Stimulated activated CD4-positive, alpha-beta T cell treated with anti-CD3 and anti-CD28 coated beads, Interleukin-1b, Interleukin-23, amount 100 ng/mL, for 1 hour (primary cell): ENCODE measurements at places on chromosomes 2 and 18.

- DNase-seq = no peak
Measured at GRCh38 chr2:15827001-15827400, 113.3 kb upstream of the MYCN start.

- DNase-seq = no peak
Measured at GRCh38 chr2:49837561-49838293, 683.4 kb upstream of the FSHR start.

GRCh38 chr2:28399289-28399688 lies 6.6 kb downstream of the FOSL2 start:
- DNase-seq = no peak

DNA sequence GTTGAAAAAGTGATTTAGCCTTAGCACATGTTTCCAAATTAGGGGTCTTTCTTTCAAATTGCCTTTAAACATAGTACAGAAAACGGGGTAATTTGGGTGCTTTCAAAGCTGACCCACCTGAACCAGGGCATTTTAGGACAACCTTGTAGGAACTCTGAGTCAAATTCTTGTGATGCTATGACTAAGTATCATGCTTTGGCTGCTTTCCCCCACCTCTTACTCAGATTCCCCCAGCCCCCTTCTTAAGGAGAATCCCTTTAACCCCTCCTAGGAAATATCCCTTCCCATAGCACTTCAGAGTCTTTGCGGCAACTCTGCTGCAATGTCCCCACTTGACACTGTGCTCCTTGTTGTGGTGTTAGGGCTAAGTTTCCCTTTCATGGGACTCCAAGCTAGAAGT lies 18.6 kb upstream of the KLF7 start:
- no peak for DNase-seq

GRCh38 chr2:218387369-218388194 lies 5.5 kb downstream of the SLC11A1 start:
- DNase-seq = no peak

GRCh38 chr2:236352761-236353593 lies 88.8 kb upstream of the ASB18 start:
- DNase-seq = no peak

GRCh38 chr2:85778646-85779379 lies 25.0 kb downstream of the ATOH8 start:
- no peak for DNase-seq

DNA sequence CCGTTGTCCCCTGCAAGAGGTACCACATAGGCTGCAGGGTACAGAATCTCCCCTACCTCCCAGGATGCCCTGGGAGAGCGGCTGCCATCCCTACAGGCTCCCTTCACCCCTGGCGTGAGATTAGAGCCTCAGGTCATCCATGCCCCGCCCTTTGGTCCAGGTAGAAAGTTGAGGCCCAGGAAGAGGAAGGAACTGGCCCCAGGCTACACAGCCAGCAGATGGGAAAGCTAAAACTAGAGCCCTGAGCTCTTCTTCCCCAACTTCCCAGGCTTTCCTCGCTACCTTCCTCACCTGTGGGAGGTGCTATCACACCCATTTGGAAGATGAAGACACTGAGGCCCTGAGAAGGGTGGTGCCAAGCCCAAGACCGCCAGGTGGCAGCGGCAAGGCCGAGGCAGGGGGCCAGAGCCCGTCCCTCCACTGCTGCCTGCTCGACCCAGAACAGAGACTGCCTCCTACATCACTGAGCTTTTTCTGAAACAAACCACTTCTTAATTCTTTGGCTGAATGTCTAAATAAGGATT lies 25.8 kb downstream of the CIB4 start:
- no peak for DNase-seq

DNA sequence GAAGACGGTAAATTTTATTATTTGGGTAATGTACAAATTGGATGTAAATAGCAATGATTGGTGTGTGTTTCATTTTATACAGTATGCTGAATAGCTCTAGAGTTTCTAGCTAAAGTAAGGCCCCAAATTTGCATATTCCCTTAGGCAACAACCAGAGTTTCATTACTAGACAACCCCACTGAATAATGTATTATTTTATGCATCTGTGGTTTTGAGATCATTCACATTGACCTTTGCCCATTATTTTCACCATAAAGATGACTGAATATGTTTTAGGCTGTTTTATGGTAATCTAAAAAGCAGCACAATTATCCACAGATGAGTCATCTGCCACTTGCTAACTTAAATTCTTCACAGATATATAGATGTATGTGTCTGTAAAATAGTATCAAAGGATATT lies 44.5 kb upstream of the C2orf74 start:
- no peak for DNase-seq

DNA sequence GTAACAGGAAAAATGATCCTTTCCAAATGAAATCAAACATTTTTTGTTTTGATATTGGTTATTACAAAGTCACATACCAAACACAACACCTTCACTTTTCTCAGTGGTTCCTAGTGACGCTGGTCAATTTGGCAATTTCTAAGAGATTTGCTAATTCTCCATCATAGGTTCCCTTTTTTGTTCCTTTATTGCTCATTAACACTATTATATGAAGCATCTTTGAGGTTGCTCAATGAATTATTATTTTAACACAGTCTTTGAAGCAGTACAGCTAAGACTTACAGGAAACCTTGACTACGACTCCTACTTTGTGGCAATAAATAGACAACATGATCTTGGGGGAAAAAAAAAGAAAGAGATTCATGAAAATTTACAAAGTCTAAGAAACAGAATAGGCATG lies 152.2 kb upstream of the VRK2 start:
- DNase-seq = no peak

DNA sequence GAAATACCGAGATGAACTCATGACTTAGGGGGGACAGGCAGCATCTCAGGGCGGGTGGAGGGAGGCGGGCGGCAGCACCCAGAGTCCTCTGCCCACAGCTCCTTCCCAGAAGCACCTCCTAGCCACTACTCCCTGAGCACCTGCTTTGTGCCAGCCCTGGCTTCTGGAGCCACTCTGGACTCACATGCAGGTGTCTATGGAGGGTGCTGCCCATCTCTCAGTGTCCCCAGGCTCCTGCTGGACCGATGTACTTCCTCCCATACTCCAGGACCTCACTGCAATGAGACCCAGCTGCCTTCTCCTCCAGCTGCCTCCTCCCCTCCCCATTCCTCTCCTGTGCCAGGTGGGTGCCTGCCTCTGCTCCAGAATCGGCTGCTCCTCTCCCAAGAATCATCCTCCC lies 22.1 kb upstream of the OTOS start:
- DNase-seq = no peak

DNA sequence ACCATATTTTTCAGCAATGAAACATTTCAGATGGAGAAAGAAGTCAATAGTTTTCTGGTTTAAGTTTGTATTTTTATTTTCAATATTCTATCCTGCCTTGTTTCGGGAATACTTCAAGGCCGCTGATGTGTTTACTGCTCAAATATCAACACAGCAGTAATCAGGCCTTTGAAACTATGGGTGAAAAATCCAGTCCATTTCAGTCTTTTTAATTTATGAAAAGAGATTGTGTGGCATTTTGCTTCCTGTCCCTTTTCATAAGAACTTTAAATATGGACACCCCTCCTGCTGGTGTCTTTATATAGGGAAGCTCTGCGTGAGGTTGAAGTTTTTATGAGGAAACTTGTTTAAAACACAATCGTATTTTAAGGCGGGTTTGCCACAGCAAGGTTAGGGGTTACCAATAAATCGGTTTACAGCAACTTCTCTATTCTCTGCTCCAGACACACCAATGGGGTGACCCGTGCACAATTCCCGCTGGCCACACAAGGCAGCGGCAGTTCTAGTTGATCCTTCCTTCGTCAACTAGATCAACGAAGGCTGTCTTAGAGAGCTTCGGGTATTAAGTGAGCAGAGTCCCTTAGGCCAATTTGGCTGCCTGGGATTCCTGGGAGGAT lies 1.2 kb upstream of the TANC1 start:
- DNase-seq = no peak

DNA sequence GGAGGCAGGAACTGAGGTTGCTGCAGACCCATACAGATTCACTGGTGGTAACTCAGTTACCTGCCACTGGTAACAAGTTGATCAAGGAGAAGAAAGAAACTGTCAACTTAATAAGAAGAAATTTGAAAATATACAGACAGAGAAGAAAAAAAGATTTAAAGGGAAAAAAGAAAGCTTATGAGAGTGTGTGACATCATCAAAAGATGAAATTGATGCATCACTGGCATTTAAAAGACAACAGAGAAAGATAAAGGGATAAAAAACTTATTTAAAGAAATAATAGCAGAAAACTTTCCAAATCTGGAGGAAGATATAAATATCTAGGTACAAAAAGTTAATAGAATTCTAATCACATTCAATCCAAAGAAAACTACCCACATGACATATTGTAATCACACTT lies 1003.2 kb downstream of the TDRD15 start:
- DNase-seq = no peak

- DNase-seq = no peak
Measured at GRCh38 chr2:150230004-150230403, 257.5 kb downstream of the RND3 start.

- DNase-seq = no peak
Measured at GRCh38 chr2:60483401-60483800, 70.1 kb downstream of the BCL11A start.

DNA sequence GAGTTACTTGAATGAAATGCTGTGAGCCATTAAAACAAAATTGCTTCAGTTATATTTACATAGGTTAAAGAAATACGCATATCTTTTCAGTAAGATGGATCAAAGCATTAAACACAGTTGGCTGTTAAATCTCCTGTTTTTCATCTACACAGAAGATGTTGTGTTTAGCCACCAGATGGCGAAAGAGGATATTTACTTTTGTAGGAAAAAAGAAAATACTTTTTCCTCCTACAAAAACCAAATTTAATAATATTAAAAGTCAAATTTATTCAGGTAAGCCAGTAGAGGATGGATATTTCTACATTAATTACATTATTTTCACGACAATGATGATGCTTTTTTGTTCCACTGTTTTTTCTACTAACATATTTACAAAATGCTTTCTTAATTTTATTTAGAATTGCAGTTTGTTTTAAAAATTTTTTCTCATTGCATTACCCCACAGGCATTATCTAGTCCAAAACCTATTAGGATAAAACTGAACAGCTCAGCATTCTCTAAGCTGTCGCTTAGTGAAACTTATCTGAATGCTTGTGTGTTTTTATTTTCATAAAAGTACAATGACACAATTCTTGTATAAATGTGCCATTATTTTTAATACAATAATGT lies 173.7 kb downstream of the ASXL3 start:
- no peak for DNase-seq

DNA sequence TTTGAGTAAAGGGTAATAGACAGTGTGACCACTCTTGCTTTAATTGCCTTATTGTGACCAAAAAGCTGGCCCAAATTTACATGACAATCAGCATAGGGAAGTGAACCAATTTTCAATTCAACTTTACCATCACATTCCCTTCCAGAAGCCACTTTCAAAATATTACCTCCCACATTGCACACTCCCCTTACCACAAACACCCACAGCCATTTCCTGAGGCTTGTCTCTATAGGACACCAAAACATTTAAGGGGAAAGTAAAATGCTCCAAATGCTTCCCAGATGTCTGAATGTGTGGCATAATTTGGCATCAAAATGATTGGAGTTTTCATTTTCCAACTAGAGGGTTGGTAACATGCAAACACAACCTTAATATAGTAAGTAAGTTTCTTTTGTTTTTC lies 616.1 kb downstream of the SLC4A3 start:
- DNase-seq = no peak

DNA sequence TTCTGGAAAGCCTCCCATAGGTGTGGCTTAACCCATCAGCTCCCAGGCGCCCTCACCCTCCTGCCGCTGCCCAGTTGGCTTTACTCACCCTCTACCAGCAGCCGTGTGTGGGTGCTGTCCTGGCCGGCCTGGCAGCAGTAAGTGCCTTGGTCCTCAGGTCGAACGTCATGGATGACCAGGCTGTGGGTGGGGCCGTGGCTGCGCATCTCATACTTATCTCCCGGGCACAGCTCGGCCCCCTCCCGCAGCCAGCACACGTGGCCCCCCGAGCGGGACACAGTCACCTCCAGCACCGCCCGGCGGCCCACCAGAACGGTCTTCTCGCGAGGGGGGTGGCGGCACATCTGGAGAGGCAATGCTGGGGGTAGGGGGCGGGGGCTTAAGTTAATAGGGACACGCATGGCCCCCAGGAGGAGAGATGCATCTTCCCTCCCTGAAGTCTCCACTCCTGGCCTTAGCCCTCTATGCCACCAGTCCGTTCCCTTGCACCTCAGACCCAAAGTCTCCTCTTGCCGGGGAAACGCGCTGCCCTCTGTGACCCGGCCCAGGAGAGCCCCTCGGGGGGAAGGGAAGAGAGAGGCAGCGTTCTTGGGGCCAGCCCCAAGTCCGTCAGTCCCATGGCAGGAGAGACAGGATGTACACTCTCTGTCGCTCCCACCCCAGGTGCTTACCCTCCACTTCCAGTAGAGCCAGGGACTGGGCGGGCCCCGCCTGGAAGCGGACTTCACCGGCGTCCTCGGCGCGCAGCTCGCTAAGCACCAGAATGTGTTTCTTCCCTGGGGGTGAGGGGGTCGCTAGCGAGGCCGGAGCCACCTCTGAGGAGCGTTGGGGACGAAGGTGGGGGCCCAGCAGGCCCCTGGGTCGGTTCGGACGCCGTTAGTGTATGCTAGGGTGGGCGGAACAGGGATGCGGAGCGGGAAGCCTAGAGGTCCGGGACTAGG lies 7.9 kb downstream of the TMEM198 start:
- no peak for DNase-seq

DNA sequence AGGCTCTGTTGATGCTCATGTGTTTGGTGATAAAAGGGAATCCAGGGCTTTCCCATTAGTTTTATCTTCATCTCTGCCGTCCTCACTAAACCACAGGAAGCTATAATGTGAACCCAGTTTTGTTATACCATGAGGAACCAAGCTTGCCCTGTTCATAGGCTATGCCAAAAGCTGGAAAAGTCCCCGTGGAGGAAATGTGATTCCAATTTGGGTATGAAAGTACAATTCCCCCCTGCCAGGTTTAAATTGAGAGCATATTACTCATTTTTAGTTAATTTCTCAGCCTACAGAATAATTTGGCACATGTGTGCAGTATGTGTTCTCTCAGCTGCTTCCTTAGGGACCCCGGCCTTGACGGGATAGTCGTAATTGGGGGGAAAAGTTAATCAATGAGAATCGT lies 327.4 kb downstream of the RND3 start:
- no peak for DNase-seq

DNA sequence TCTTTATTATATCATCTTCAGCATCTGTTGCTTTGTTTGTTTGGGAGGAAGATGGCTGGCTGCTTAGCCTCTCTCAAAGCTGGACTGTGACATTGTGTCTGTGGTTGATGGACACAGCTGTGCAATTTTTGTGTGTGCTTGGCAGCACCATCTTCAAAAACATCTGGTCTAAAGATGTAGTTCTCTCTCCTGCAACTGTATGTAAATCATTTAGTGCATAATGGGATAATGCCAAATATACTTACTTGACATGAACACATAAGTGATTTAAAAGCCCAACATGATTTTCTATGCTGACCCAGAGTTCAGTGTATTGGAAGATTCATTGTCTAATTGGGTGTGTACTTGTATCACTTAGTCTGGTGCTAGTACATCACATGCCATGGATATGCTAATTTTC lies 112.2 kb downstream of the MAP4K4 start:
- no peak for DNase-seq

- no peak for DNase-seq
Measured at GRCh38 chr2:19272039-19272438, 86.4 kb downstream of the OSR1 start.

- no peak for DNase-seq
Measured at GRCh38 chr18:74418023-74418422, 39.1 kb downstream of the DIPK1C start.
